Hepatocyte (in vitro differentiated cells): ENCODE measurements at places on chromosomes 2 and 18. TPM values are rescaled to one million over a fixed set of nuclear protein-coding genes. Genes with fewer than 3 reads are reported as not detected.

Gene HOXD13
- total RNA-seq: 33.9 and 37.2 TPM in 2 replicates

Gene SPATA3
- not detected in 2 replicates for total RNA-seq

Gene SLC5A6
- total RNA-seq: 65.8 and 72.3 TPM in 2 replicates

Gene SP5
- 1.0 and 1.9 TPM in 2 replicates for total RNA-seq

Gene FHOD3
- 2.6 and 2.7 TPM in 2 replicates for total RNA-seq

Gene CHRND
- total RNA-seq: not detected in 2 replicates

Gene REG1B
- total RNA-seq: not detected in 2 replicates

Gene ALKAL2
- total RNA-seq: 2.9 and 9.0 TPM in 2 replicates

Gene STARD6
- not detected in 2 replicates for total RNA-seq

Gene ABHD1
- total RNA-seq: 0.03 TPM in 1 of 2 replicates, not detected in the other

Gene FOXI3
- total RNA-seq: not detected in 2 replicates

Gene ANKRD30B
- not detected in 2 replicates for total RNA-seq

Gene DOK6
- total RNA-seq: 2.0 and 2.6 TPM in 2 replicates

Gene GKN2
- total RNA-seq: not detected in 2 replicates

Gene PROC
- total RNA-seq: 42.6 and 62.3 TPM in 2 replicates

Gene PJVK
- 3.8 and 3.9 TPM in 2 replicates for total RNA-seq

Gene SRD5A2
- 0.40 and 0.52 TPM in 2 replicates for total RNA-seq

Gene TCF23
- total RNA-seq: not detected in 2 replicates

Gene LYG2
- not detected in 2 replicates for total RNA-seq

Gene ASB18
- total RNA-seq: not detected in 2 replicates

Gene ABCG5
- total RNA-seq: 3.8 and 5.4 TPM in 2 replicates

Gene ARHGAP28
- total RNA-seq: 60.7 and 71.3 TPM in 2 replicates

Gene IL18RAP
- 0.40 and 0.80 TPM in 2 replicates for total RNA-seq

Gene OLA1
- 89.6 and 93.7 TPM in 2 replicates for total RNA-seq

Gene LCT
- 3.2 and 4.1 TPM in 2 replicates for total RNA-seq

Gene STPG4
- total RNA-seq: 0.72 TPM in 1 of 2 replicates, not detected in the other

Gene RGPD5
- total RNA-seq: 17.7 and 46.3 TPM in 2 replicates

Gene SMAD7
- total RNA-seq: 66.2 and 71.1 TPM in 2 replicates

Gene CD8B2
- total RNA-seq: 0.44 TPM in 1 of 2 replicates, not detected in the other

Gene PROKR1
- 0.20 TPM in 1 of 2 replicates, not detected in the other for total RNA-seq

Gene SFXN5
- 25.7 and 34.6 TPM in 2 replicates for total RNA-seq

Gene ANKRD23
- 1.8 and 2.0 TPM in 2 replicates for total RNA-seq

Gene TMEM247
- total RNA-seq: not detected in 2 replicates

Gene TMEFF2
- 0.43 and 0.68 TPM in 2 replicates for total RNA-seq

Gene OR6B2
- total RNA-seq: not detected in 2 replicates

Gene GDF7
- total RNA-seq: 0.24 and 0.37 TPM in 2 replicates

Gene ZNF804A
- 2.3 and 2.4 TPM in 2 replicates for total RNA-seq

Gene UGT1A7
- total RNA-seq: 0.07 TPM in 1 of 2 replicates, not detected in the other
